ENCODE measurements at places on chromosomes 16 and 17.

GRCh38 chr16:54110016-54110981, 176.3 kb downstream of the IRX3 start:
- no peak for DNase-seq

- no peak for DNase-seq
Measured at GRCh38 chr17:40451420-40451819, 8.2 kb downstream of the IGFBP4 start.

DNA sequence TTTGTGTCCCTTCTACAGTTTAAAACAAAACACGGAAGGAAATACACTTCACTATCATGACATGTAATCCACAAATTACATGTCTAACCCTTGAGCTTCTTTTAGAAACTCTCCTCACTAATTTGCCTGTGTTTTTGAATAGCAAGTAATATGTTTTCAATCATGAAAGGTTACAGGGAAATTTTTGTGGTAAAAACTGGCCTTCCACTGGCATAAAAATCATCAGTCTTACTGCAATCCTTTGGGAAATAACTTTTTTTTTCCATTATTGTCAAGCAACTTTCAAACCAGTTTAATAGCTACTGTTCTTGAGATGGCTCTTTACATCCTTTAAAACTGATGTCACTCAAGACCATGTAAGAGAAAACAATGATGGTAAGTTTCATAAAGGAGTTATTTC, 27.0 kb downstream of the MYO1D start:
- DNase-seq: no peak

DNA sequence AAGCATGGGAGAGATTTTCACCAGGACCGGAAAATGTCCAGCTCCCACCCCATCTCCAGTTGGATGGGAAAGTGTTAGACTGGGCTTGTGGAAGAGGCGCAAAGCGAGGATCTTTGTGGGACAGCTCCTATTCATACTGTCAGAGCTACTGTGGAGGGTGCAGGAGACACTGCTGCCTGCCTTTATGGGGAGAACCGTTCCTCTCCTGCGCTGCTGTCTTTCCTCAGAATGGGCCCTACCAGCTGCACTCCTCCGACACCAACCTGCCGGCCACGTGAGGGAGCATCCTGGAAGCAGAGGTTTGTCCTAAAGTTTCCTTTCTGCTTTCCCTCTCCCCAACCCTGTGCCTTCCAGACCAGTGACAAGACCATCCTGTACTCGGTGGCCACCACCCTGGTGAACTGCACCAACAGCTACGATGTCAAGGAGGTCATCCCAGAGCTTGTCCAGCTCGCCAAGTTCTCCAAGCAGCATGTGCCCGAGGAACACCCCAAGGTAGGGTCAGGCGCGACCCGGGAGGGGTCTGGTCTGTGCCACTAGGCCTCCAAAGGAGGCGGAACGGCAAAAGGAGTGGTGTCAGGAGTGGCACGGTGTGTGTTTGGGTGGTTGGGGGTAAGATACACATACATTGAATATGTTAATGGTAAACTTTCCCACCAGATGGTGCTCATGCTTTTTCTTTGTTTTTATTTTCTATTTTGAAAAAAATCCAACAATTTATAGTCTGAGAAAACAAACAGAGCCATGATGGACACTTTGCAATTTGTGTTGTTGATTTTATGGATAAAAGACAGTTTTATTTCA, 23.0 kb downstream of the SLC35G3 start:
- peak; percentile 39 for DNase-seq

GRCh38 chr16:51137097-51137496, 14.0 kb downstream of the SALL1 start:
- DNase-seq: no peak

DNA sequence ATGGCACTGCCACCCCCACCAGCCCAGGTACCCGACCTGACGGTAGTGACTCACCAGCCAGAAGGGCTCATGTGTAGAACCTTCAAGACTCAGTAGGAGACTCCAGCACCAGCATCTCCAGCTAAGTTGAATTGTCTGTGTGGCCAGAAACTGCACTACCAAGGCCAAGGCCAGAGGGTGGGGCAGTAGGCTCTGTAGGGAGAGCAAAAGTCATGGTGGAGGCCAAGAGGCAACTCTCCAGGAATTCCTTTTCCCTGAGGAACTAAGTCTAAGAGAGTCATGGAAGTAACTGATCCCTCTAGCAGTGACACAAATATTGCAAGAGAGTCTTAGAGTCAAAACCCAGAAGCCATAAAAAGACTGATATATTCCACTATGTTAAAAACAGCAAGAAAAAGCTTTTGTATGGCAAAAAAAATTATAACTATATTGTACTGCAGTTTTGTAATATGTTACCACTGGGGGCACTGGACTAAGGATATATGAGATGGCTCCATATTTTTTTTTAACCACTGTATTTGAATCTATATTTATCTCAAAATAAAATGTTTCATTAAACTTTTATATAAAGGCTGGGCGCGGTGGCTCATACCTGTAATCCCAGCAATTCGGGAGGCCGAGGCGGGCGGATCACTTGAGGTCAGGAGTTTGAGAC, 30.2 kb upstream of the GUCY2D start:
- peak; percentile 13 for DNase-seq

GRCh38 chr16:84737192-84738011, 37.6 kb downstream of the USP10 start:
- no peak for DNase-seq

DNA sequence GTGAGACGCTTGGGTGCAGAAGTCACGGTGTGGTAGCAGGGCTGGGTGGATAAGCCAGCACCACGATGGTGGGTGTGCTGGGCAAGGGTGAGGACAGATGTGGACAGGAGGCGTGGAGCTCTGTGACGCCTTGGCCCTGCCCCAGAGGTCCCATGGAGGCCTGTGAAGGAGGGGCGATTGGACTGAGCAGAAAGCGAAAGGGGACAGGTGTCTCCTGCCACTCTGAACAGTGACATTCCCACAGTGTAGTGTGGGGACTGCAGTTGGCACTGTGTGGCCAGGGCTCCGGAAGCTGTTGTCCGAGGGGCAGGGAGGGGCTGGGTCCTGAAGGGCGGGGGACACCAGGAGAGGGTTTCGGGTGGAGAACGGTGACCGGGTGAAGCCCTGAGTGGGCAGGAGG, 7.3 kb downstream of the TBC1D24 start:
- no peak for DNase-seq

GRCh38 chr16:27985981-27986380, 77.5 kb downstream of the GSG1L start:
- DNase-seq: no peak

- DNase-seq: no peak
Measured at GRCh38 chr17:82691714-82692113, 6.8 kb downstream of the RAB40B start.

GRCh38 chr16:75377729-75378386, 55.4 kb downstream of the CFDP1 start:
- no peak for DNase-seq

- no peak for DNase-seq
Measured at GRCh38 chr17:21166595-21167210, 39.9 kb downstream of the DHRS7B start.

DNA sequence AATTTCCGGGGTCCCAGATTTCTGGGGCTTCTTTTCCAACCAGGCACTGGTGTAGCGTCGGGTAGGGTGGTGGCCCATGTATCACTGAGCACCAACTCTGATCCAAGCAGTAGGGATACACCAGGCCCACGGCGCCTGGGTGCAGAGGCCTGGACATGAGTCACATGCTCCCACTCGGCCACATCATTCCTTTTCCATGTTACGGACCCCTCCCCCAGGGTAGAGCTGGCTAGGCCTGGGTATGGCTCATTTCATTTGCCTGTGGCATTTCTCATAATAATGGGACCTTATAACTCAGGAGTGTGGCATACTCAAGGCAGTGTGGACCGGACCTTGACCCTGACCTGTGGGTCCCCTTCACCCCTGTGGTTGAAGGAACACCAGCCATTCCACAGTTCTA, 18.0 kb upstream of the NDRG4 start:
- no peak for DNase-seq

GRCh38 chr16:77581706-77582105, 140.6 kb upstream of the NUDT7 start:
- no peak for DNase-seq

DNA sequence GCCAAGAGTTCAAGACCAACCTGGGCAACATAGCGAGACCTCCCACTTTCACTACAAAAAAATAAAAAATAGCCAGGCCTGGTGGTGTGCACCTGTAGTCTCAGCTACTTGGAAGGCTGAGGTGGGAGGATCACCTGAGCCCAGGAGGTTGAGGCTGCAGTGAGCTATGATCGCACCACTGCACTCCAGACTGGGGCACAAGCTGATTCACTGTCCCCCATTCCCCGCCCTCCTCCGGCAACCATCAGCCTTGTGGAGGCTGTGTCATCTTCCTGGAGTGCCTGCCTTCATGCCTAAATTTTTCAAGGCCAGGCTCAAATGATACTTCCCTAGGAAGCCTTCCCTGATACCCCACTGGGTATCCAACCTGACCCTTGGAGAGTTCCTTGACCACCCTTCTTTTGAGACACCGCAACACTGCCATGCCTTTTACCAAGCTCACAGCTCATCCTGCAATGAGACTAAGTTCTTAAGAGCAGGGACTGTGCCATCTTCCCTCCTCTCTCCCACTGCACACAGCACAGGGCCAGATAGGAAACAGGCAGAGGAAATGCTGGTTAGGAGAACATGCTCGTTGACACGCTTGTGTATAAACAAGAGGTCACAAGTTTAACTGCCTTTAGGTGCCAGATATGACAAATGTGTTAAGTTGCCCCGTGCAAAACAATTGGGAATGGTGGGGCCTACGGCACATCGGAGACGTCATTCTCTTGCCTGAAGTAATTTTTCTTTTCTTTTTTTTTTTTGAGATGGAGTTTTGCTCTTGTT, 3.9 kb upstream of the SRCAP start:
- DNase-seq: no peak

- DNase-seq: no peak
Measured at GRCh38 chr16:27795992-27796614, 246.2 kb downstream of the KATNIP start.

GRCh38 chr16:2187212-2187611, 9.2 kb downstream of the CASKIN1 start:
- no peak for DNase-seq

- DNase-seq: no peak
Measured at GRCh38 chr17:39920218-39921210, 2.1 kb upstream of the GSDMB start.

DNA sequence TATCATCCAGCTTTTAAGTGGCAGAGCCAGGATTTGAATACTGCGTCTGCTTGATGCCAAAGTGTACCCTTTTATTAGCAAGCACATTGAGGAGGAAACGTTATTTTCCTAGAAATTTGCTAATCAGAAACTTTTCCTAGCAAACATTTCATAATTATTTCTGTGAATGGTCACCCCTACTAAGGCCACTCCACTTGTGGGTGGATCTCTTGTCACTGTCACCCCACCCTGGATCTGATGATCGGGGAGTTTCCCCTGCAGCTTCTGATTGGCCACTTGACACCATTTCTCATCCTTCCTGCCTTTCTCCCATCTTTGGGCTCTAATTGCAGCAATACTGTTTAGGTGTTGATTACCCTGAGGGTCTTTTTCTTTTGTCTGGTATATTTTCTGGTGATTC, 35.9 kb downstream of the GPRC5B start:
- no peak for DNase-seq

GRCh38 chr17:29219378-29220047, 27.1 kb upstream of the CRYBA1 start:
- peak; percentile 88 for DNase-seq

DNA sequence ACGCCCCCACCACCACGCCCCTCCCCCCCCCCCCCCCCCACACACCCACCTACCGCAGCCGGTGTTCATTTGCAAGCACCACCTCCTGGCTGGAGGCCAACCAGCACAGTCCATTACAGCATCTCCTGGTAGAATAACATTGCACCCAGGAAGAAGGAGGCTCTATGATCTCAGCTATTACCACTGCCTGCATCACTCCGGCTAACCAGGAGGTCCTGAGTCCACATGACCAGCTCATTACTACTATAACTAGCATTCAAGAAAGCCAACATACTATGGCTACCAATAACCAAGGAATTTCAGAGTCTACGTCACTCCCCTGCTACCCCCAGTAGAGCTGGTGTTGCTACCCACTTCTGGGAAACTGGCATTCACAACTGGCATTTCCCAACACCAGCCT, 81.1 kb upstream of the ALOX12 start:
- DNase-seq: no peak

GRCh38 chr17:17702449-17703139, 21.3 kb downstream of the RAI1 start:
- DNase-seq: no peak

DNA sequence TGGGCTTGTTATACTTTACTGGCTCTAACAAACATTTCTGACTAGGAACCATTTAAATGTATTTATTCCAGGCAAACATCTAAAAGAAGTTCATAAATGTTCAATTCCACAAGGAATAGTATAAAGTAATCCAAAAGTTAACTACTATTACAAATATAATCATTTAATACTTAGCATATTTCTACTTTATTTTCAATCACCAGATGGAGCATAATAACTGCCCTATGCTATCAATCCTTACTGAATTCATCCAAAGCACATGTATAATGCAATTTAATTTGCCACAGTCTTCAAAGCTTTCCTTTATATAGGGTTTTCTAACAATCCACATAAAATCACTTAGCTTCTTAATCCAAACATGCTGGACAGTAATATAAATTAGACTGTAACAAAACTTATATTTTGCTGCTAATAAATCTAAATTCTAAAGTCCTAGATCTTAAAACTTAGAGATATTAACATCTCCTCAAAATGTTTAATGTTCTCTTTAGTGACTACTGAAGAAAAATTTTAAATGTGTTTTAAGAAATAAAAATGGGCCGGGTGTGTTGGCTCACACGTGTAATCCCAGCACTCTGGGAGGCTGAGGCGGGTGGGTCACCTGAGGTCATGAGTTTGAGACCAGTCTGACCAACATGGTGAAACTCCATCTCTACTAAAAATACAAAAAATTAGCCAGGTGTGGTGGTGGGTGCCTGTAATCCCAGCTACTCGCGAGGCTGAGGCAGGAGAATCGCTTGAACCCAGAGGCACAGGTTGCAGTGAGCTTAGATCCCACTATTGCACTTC, 5.9 kb downstream of the MEIOB start:
- DNase-seq: no peak

DNA sequence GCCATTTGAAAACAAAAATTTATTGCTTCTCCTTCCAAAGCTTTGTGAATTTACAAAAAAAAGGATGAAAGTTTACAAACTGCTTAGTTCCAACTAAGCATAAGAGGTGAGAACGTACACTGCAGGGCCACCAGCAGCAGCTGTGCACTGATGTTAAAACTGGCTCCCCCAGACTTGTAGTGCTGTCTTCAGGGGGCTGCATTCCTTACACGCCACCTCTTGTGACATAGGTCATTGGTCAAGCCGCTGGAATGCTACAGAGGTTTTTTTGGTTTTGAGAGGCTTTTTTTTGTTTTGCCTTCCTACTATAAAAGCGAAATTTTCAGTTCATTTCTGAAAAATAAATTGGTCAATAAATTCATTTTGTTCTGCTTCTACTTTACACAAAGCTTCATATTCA, 6.9 kb downstream of the IFT20 start:
- no peak for DNase-seq

Measured in NAMALWA (cell line).